Vagina (tissue), 2 donors: ENCODE measurements at places on chromosomes 5 and 9. TPM values are rescaled to one million over a fixed set of nuclear protein-coding genes. Genes with fewer than 3 reads are reported as not detected.

- DNase-seq, result no peak
Measured at GRCh38 chr9:99783799-99784198, 37.9 kb upstream of the NR4A3 start.

DNA sequence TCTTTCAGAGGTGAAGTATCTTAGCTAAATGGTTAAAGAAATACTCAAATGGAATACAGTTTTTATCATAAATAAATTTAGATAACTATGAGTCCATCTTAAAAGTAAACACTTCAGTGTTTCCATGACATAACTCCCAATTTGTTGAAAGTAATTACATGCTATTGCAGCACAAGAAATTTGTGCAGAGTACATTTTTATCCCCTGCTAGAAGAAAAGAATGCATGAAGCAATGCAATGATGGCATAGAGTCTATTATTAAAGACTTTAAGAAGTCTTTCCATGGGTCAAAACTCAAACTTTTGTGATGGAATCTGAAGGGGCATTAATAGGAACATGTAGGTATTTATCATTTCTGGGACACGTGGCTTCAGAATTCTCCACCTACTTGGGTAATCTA, 106.6 kb upstream of the DPYSL3 start:
- DNase-seq, result no peak

GRCh38 chr5:76038212-76038611, 45.0 kb upstream of the SV2C start:
- no peak for DNase-seq

DNA sequence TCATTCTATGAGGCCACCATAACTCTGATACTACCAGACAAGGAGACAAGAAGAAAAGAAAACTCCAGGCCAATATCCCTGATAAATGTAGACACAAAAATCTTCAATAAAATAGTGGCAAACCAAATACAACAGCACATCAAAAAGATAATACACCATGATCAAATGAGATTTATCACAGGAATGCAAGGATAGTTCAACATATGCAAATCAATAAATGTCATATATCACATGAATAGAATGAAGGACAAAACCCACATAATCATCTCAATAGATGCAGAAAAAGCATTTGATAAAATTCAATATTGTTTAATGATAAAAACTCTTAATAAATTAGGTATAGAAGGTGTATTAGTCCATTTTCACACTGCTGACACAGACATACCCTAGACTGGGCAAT, 139.9 kb downstream of the ADAMTS6 start:
- no peak for DNase-seq

ZNF608 gene
- total RNA-seq, result 20.6 TPM
